Fibroblast of skin of scalp (primary cell): ENCODE measurements at places on chromosomes 13 and 19.
A peak's percentile ranks its signal among the peaks of the same experiment; 100 is the strongest.

GRCh38 chr19:14673088-14673487 is 1.6 kb downstream of the ADGRE3 start:
- no peak for DNase-seq

- no peak for DNase-seq
These were observed 85.3 kb downstream of the GADD45B start for GRCh38 chr19:2561221-2561620.

GRCh38 chr19:15294561-15294990 is 37.8 kb downstream of the BRD4 start:
- peak; percentile 37 for DNase-seq

GRCh38 chr19:15926484-15926883 is 7.8 kb downstream of the CYP4F11 start:
- no peak for DNase-seq

DNA sequence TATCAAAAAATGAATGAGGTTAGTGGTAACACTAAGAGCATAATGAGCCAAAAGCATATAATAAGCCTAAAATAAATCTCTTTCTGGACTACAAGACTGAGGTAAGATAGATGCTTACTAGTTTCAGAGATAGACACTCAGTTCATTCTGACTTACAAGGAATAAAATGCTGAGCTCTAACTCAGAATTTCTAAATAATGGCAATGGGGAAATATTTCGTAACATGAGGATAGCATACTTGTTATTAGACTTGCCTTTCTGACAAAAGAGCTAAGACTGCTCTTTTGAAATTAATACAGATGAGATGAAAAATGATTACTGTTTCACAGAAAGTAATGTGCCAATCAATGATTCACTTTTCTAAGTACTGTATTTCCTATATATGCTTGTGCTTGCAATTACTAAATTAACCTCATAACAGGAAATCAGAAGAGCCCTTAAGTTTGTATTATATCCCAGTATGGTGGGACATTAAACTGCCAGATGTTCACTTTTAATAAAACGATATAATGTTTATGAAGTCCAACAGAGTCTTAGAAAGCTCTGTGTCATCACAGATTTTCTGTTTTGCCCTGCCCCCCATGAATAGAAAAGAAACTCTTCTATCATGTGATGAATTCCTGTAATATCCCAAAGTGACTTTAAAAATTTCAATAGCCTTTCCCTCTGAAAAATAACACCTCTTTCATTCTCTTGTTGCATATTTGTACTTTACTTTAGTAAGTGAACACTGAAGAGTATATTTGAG is 2771.0 kb upstream of the PCDH20 start:
- DNase-seq = no peak

- no peak for DNase-seq
These were observed 28.7 kb downstream of the ANKRD10 start for GRCh38 chr13:110885966-110886869.

GRCh38 chr19:32219392-32219791 is 126.0 kb upstream of the ZNF507 start:
- DNase-seq = no peak

DNA sequence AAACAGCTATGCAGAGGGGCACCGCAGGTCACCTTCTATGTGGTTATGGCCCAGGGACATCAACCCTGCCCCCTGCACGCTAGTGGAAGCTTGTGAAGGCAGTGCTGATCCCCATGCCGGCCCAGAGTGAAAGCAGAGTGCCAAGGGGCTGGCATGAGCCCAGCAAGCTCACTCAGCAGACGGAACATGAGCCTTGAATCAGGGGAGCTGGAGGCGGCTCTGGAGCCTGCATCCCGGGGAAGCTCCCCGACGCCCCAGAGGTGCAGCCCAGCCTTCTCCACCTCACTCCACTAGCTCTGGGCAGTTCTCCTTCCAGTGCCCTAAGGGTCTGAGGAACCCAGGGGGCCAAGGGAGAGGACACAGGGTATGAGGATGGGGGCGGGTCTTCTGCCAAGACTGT is 19.0 kb upstream of the ISYNA1 start:
- DNase-seq = no peak

DNA sequence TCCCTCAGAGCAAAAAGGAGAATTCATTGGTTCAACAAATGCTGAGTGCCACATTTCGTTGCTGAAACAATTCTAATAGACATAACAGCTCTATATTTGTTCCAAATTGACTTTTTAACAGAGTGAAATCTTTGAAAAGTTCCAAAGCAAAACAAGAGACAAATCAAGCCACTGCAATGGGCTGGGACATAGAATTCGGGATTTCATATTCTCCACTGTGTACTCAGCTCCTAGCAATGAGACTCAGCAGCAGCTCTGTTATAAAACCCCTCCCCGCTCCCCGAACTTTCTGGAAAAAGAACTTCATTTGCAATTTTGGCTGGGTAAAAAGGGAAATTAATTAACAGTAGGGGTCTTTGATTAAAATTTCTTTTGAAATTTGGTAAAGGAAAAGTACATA is 11.3 kb downstream of the RFX2 start:
- DNase-seq = no peak

DNA sequence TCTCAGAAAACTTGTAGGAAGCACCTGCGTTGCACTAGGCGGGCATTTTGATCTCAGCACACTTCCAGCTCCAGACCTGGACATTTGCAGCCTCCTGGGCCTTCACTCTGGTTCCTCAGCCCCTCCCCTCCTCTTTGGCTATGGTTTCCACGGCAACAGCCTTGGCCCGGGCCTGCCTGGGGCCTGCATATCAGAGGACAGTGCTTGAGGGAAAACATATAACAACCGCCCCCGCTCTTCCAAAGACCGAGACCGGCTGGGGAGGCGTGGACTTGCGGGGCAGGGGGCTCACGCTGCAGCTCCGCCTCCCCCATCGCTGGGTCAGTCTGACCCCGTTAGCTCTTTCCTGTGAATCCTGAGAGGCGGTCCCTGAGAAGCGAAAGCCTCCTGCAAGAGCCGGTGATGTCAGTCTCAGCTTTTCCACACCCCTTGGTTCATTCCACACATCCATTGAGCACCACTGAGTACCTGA is 125.7 kb upstream of the PEG3 start:
- DNase-seq = no peak
